ENCODE measurements at places on chromosomes 13 and 19.

DNA sequence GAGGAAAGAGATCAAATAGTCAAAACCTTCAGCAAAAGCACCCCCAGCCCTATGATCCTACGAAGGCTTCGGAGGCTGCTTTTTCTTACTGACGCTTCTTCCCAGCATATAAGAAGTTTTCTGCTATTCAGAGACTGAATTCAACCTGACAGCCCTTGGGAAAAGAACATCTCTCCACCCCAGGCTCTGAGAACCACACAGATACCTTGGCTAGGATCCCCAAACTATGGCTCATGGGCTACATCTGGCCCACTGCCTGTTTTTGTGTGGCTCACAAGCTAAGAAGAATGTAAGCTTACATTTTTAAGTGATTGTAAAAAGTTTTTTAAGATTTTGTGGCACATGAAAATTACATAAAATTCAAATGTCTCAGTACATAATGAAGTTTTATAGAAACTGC is 3.0 kb downstream of the SLC15A1 start:
- peak; percentile 67 for DNase-seq

- no peak for DNase-seq
These were observed 39.5 kb upstream of the HOMER3 start for GRCh38 chr19:18980432-18981020.

- DNase-seq, result no peak
These were observed 10.5 kb downstream of the EGLN2 start for GRCh38 chr19:40809358-40810086.

- DNase-seq, result peak; percentile 23
These were observed 435.1 kb downstream of the FOXO1 start for GRCh38 chr13:40231311-40231710.

DNA sequence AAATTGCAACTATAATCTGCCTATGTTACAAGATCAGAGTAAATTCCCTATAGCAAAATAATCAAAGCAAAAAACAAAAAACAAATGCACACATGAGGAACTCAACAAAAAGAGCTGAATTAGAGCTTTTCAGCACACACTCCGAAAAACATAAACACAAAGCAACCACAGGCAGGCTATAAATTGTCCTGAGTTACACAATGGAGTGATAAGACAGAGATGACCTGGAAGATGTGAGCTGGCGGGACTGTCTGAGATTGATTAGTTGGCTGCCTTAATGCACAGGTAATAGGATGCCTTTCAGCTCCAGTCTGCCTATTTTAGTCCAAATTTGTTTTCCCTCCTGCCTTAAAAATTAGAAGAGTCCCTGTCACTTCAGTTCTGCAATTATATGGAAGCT is 159.0 kb upstream of the FNDC3A start:
- DNase-seq, result no peak

DNA sequence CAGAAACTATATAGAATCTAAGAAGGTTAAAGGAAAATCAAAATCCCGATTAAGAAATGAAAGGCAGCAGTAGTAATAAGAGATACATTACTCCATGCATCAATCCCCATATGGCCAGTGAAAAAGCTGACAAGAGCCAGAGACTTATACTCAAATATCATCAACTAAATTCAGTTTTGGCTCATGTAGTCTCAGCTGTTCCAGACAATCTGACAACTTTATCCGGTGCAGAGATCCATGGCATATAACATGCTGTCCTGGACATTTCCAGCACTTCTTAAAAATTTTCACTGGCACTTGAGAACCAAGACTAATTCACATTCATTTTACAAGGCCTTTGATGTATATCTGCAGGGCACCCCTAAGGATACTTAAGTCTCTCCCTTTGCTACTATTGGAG is 255.7 kb upstream of the KLHL1 start:
- DNase-seq, result no peak

- no peak for DNase-seq
These were observed 1.4 kb upstream of the RASL11A start for GRCh38 chr13:27269114-27269665.

DNA sequence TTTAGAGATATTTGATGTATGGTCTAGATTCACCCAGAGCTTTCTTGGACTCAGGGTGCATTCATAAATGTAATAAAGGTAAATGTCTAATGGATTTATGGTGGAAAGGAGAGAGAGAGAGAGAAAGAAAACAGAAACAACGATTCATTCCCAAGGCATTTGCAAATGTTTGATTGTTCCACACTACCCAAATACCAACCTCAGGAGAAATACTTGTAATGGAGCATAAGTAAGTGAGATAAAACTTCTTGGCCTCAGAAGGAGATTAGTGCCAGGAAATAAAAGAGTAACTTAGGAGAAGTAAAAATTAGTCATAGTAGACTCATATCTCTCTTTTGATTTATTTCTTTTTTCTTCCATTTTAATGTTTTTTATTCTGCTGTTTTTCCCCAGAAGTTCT is 40.6 kb upstream of the DGKH start:
- DNase-seq, result peak; percentile 13

DNA sequence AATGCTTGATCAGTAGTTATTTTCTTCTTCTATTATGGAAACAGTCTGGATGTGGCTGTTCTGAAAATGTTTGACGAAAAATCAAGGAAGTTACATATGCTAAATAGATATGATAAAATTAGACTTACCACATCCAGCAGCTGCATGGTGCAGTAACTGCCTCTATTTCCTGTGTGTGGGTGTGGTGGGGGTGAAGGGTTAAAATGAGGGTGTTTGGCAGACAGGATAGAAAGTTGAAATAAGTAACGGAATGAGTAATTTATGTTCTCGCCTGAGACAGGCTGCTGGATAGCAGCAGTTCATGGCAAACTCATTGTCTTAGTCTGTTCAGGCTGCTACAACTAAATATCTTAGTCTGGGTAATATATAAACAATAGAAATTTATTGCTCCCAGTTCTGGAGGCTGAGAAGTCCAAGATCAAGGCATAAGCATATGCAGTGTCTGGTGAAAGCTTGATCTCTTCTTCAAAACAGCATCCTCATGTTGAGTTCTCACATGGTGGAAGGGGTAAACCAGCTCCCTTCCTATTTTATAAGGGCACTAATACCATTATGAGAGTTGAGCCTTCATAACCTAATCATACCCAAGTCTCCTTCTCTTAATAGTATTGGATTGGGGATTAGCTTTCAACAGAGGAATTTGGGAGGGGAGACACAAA is 1248.9 kb downstream of the SLITRK5 start:
- DNase-seq, result no peak

GRCh38 chr19:17183858-17184321 is 31.3 kb upstream of the USE1 start:
- DNase-seq, result no peak

DNA sequence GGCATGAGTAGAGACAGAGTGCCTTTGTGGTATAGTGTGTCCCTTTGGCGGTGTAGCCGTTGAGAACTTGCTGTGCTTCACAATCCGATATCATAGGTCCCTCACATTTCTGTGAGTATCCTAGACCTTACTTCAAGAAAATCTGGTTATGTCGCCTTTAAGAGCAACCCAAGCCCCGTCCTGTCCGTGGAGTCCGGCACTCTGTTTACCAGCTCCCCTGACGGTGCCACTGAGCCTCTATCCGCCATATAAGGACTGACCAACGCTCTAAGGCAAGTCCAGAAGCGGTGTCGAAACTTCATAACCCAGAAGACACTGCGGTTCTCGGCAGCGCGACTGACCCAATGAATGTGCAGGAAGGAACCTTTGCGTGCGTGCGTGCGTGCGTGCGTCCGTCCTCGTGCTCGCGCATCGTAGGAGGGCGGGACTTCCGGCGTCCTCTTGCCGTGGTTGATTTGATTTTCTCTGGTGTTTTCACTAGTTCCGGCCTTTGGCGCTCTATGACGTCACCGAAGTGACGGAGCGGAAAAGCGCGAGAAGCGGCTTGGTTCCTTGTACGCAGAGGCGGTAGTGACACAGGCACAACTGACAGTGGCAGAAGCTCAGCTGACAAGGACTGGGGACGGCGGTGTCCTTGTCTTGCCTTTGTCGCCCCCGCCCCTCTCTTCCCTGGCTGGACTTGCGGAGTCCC is at the start of the genes TRAPPC2B and ZNF547:
TSS of gene TRAPPC2B (plus strand) at position 555 of the 691 bp plus-strand sequence. CDS start 1,283 bp downstream, outside the sequence.
TSS of gene ZNF547 (plus strand) at position 555 of the 691 bp plus-strand sequence. CDS start 5,005 bp downstream, outside the sequence.
- DNase-seq, result peak; percentile 100

- DNase-seq, result no peak
These were observed 18.9 kb upstream of the MYO16 start for GRCh38 chr13:108610507-108610906.

DNA sequence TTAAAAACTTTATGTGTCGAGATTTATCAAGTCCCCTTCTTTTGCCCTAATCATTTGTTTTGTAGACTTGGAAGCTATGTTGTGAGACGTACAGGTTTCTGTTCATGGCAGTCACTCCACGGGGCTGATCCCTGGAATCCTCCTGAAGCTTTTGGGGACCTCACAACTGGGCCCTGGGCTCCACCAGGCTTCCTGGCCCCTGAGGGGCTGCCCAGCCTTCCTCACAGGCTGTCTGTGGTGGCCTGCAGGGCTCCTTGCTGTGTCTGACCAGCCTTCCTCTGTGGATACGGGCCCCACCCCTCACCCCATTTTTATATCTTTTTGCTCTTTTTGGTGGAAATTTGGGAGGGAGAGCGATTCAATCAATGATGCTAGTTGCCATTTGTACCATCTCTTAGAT is 38.1 kb downstream of the CHST8 start:
- DNase-seq, result no peak

GRCh38 chr19:23203841-23204344 is 46.3 kb downstream of the ZNF724 start:
- no peak for DNase-seq

DNA sequence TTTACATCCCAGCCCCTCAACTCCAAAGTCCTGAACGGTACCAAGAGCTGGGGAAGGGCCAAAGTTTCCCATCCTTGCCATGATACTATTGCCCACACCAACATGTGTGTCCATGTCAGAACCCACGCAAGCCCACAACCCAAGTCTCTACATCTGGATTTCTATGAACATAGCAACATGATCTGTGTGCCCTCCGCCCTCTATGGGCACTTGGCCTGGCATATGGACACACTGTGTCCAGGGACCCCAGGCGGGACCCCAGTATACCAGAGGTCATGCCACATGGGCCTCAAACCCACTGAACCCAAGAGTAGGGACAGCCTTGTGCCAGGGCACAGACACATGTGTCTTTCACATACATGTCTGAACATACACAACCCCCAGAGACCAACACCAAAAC is 2.0 kb downstream of the LRFN1 start:
- no peak for DNase-seq

DNA sequence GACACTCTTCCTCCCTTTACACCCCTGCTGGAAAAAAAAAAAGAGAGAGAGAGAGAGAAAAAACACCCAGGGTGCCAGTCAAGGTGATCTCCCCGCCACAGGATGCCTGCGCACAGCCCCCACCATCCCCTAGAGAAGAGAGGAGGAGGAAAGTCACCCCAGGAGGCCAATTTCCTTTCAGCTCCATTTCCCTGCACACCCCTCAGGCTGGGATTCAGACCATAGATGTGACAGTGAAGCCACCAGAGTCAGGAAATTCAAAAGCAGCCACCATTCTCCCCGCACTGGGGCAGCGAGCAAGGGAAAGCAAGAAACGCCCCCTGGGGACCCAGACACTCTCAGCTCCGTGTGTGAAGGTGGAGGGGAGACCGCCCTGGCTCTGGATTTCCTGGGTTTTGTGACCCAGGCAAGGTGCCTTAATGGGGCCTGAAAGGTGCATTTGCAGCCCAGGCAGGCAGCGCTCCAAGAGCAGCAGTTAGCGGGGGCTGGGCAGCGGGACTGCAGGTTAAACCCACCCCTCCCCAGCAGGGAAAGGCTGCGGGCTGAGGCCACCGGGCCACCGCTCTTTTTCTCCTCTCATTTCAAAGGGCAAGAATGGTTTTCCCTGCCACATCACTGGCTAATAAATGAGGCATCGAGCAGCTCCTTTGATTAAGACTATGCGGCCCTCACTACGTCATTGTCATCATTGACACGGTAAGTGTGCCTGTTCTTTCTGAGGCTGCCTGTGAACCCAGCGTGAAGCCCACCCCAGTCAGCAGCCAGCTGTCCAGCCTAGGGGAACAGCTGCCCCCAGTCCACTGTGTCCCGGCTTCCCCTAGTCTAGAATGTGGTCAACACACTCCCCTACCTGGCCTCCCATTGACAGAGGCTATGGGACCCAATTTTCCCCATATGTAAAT is 83.8 kb upstream of the TM9SF2 start:
- DNase-seq, result no peak

DNA sequence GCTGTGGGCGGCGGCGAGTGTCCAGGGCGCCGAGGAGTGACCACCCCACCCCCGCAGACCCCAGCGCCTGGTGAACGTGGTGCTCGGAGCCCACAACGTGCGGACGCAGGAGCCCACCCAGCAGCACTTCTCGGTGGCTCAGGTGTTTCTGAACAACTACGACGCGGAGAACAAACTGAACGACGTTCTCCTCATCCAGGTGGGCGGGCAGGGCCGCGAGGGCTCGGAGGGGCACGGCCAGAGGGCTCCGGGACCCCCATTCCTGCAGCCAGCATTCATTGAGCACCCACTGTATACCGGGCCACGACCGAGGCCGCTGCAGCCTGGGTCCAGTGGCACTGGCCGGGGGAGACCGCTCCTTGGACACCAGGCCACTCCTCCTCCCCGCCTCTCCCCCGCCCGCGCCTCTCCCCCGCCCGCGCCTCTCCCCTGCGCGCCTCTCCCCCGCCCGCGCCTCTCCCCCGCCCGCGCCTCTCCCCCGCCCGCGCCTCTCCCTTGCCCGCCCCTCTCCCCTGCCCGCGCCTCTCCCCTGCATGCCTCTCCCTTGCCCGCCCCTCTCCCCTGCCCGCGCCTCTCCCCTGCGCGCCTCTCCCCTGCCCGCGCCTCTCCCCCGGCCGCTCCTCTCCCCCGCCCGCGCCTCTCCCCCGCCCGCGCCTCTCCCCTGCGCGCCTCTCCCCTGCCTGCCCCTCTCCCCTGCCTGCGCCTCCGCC is 3.2 kb downstream of the PRTN3 start:
- no peak for DNase-seq

GRCh38 chr13:51015973-51016372 is 95.1 kb downstream of the C13orf42 start:
- no peak for DNase-seq

DNA sequence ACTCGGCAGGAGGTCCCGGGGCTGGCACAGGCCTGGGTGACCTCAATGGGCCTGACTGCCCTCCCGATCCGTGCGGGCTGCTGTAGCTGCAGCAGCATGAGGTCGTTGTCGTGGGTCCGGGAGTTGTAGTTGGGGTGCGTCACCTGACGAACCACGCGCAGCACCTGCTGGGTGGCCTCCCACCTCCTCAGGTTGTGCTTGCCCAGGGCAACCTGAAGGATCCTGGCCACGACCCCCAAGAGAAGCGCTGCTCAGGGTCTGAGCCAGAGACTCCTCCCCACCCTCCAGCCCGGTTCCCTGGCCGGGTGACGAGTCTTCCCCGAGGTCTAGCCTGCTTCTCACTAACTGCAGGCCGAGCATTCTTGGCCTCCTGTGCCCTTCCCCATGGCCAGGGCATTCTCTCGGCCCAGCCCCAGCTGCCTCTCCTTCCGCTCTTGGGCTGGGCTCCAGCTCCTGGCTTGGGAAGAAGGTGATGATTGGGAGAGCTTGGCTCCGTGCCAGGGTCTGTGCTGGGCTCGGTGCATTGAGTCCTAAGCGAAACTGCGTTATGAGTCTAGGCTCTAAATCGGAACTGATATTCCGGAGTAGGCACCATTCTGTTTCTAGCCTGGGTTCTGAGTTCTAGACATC is 3.1 kb downstream of the KLK14 start:
- no peak for DNase-seq
